ENCODE measurements at places on chromosomes 13 and 19.

DNA sequence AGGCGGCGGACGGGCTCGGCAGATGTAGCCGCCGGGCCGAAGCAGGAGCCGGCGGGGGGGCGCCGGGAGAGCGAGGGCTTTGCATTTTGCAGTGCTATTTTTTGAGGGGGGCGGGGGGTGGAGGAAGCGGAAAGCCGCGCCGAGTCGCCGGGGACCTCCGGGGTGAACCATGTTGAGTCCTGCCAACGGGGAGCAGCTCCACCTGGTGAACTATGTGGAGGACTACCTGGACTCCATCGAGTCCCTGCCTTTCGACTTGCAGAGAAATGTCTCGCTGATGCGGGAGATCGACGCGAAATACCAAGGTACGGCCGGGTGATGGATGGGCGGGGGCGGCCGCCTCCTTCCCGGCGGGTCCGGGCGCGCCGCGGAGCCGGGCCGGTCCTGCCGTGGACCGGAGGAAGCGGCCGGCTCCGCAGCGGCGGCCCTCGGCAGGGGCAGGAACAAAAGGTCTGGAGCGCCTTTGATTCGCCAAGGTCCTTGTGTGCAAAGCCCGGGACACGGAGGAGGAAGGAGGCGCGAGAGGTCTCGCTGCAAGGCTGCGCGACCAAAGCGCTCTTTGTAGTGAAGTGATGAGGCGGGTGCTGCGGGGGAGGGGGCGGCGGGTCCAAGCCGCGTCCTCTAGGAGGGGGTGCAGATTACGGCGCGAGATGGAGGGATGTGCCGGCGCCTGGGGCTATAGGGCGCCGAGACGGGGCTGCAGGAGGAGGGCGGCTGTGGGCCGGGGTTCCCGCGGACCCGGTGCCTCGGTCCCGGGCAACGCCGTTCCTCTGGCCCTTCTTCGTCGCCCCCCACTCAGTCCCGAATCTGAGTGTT, 689 bp downstream of the ING1 start:
- DNase-seq, result no peak

- DNase-seq, result no peak
These were observed 251.3 kb upstream of the ATXN8OS start for GRCh38 chr13:69856331-69856730.

DNA sequence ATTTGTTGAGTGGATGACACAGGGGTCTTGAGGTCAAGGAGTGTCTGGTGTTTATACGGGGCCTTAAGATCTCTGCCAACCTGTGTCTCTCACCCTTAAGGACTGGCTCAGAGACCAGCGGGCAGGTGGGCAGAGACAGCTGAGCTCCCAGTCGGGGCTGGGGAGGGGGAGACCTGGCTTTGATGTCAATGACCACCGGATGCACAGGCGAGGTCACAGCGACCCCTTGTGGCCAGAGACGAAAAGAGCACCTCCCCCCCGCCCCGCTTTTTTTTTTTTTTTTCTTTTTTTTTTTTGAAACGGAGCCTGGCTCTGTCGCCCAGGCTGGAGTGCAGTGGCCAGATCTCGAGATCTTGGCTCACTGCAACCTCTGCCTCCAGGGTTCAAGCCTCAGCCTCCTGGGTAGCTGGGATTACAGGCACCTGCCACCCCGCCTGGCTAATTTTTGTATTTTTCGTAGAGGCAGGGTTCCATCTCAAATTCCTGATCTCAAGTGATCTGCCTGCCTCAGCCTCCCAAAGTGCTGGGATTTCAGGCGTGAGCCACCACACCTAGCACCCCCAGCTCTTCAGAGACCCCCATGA, 12.1 kb upstream of the KLK14 start:
- no peak for DNase-seq

DNA sequence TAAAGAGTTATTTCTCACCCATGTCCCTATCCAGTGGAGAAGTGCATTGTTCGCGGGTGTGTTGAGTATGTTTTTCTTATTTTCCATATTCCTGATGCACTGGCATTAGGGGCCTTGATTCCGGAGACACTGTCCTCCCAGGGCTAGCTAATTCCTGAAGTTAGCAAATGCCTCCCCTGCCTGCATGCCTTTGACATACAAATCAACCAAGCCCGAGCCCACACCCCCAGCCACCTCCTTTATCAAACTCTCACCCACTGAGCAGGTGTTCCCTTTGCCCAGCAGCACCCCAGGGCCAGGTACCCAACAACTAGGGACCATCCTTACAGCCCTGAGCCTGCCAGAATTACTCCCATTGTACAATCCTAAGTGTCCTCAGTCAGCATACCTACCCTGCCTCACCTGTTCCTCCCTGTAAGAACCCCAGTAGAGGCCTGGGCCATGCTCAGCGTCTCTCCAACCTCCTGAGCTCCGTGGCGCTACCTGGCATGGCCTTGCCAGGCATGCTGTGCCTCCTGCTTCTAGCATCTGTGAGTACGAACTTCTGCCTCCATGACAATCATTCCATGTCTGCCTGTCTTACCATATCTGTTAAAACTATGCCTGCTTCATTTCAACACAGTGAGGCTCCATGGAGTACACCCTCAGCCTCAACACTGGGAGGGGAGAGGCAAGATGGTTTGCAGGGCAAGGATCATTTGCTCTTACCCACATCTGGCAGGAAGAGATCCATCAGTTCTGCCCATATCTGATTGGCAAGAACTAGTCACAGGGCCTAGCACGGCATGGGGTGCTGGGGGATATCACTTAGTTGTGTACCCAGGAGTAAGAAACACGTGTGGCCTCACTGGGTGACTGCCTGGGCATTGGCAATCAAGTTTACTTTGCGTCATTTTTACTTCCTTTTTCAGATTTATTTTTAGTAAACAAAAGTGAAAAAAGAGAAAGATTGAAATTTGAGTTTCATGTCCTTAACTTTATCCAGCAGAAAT, 203.9 kb downstream of the SHISA2 start:
- no peak for DNase-seq

DNA sequence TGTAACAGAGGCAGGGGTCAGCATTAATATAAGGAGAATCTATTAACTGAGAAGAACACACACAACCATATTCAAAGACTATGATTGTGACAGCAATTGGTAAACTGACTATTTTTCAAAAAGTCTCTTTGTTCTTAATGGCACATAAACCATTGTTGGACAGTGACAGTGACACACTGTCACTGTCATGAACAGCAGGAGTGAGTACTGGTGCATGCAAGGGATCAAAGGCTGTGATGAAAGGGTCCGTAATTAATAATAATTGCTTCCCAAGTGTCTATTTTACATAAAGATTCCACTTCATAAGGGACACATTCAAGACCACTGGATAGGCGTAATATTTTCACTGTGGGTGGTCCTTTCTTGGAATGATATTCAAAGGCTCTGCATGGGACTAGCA, 50.7 kb downstream of the LHFPL6 start:
- DNase-seq, result no peak

GRCh38 chr13:46192412-46192811, 10.4 kb upstream of the LCP1 start:
- no peak for DNase-seq

GRCh38 chr19:5863030-5863665, 7.2 kb downstream of the FUT5 start:
- no peak for DNase-seq

DNA sequence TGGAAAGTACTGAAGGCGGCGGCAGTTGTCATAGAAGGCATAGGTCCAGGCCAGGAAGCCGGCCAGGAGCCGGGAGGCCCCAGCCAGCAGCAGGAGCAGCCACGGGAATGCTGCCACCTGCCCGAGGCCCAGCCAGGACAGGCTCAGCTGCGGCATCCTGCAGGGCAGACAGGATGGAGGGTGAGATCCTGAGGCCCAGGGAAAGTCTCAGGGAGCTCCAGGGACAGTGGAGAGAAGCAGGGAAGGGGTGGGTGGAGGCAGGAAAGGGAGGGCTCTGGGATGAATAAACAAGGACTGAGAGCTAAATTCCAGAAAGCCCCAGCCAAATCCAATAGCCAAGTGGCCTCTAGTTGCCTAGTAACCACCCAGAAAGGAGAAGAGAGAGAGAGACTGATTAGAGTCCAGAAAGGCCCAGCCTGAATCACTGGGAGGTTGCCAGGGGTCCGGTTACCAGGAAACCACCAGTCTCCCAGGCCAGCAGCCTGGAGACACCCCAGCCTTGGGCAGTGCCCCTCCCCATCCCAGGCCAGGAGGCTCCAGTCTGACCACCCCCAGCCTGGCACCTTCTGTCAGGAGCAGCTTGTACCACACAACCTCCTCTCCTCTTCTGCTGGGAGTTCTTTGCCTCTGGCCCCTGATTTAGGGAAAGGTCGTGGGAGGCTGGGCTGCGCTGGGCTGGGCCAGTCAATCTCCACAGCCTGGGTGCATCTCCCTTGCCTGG, 7.5 kb upstream of the OR10H5 start:
- peak; percentile 10 for DNase-seq

GRCh38 chr13:37889820-37890219, 20.2 kb upstream of the TRPC4 start:
- DNase-seq, result no peak

DNA sequence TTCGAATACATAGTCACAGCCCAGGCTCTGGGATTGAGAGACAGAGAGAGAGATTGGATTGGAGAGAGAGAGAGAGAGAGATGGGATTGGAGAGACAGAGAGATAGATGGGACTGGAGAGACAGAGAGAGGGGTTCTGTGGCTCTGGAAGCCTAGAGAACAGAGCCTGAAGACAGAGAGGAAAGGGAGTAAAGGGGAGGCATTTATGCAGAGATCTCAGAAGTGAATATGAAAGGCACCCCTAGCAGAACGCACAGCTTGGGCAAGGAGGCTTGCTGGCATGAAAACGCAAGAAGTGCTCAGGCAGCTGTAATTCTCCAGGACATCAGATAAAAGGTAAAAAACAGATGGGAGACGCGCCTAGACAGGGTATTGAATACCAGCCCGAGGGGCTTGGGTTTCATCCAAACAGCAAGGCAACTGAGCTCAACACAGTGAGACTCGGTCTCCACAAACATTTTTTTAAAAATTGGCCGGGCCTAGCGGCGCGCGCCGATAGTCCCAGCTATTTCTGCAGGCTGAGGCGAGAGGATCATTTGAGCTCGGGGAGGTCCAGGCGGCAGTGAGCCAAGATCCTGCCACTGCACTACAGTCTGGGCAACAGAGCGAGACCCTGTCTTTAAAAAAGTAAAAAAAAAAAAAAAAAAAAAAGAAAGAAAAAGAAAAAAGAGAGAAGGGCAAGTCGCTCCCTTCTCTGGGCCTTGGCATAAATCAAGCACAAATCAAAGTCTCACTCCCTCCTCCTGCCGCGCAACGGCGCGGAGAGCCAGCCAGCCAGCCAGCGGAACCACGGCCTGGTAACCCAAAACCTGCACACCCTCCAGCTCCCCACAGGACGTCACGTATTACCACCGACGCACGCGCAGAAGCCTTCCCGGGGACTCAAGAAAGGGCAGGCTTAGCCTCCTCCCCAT, 774 bp upstream of the PPP2R1A start:
- DNase-seq, result peak; percentile 76

DNA sequence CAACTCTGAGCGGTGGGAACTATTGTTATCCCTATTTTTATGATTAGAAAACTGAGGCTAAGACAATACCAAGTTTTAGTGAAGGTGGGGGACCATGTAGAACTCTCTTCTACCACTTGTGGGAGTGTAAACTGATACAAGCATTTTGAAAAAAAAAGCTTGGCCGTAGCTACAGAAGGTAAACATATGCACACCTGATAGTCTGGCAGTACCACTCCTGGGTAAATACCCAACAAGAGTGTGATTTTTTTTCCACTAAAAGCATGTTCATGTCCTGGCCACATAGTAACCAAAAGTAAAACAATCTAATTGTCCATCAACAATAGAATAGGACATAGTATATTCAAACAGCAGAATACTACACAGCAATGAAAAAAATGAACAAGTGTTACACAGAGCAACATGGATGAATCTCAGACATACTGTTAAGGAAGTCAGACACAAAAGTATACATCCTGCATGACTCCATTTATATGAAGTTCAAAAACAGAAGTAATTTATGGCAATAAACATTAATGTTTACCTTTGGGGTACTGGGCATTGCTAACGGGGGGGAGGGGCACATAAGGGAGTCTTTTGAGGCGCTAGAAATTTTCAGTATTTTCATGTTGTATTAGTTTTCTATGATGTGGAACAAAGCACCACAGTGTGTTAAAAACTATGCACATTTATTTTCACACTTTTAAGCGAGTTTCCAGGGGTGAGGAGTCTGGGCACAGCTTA, 6.4 kb upstream of the SPATA13 start:
- no peak for DNase-seq

DNA sequence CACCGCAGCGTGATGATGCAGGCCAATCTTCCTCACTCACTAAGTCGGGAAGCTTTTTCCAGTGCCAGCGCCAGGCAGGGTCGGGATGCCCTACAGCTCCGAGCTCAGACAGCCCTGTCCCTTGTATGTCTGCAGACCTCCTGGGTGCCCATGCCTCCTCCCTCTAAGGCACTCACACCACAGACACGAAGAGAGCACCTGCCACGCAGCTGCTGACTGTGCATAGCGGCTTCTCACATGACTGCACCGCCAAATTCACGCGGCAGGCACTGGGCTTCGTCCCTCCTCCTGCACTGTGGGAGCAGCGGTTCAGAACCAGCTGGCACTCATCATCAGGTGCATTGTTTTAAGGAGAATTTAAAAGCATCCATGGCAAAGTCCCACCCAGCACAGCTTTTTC, 88.1 kb downstream of the SLC7A1 start:
- no peak for DNase-seq

- no peak for DNase-seq
These were observed 49.0 kb downstream of the DNAJC15 start for GRCh38 chr13:43072394-43072793.

DNA sequence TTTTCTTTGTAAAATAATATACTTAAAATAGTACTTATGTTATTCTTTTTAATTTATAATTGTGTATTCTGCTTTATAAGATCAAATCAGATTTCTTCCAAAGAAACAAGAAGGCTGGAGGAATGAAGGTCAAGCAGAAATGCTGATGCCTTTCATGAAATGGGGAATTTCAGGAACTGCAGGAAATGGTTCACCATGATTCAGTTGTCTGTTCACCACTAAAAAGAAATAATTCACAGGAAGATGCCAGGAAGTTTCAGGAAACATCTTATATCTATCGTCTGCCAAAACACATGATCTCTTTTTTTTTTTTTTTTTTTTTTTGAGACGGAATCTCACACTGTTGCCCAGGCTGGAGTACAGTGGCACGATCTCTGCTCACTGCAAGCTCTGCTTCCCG, 15.7 kb upstream of the SCEL start:
- DNase-seq, result no peak

- DNase-seq, result no peak
These were observed 2.2 kb downstream of the LEUTX start for GRCh38 chr19:39780894-39781293.
